ENCODE measurements at places on chromosomes 16 and 17.

DNA sequence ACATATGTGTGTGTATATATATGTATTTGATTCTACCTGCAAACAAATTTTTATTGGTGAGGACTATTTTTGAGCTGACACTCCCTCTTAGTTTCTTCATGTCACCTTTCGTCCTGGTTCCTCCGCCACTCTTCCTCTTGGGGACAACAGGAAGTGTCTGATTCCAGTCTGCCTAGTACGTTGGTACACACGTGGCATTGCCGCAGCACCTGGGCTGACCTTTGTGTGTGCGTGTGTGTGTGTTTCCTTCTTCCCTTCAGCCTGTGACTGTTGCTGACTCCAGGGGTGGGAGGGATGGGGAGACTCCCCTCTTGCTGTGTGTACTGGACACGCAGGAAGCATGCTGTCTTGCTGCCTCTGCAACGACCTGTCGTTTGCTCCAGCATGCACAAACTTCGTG, 29.4 kb upstream of the CACNG5 start:
- DNase-seq, result no peak

GRCh38 chr17:2171702-2172076, 116.8 kb downstream of the HIC1 start:
- no peak for DNase-seq

DNA sequence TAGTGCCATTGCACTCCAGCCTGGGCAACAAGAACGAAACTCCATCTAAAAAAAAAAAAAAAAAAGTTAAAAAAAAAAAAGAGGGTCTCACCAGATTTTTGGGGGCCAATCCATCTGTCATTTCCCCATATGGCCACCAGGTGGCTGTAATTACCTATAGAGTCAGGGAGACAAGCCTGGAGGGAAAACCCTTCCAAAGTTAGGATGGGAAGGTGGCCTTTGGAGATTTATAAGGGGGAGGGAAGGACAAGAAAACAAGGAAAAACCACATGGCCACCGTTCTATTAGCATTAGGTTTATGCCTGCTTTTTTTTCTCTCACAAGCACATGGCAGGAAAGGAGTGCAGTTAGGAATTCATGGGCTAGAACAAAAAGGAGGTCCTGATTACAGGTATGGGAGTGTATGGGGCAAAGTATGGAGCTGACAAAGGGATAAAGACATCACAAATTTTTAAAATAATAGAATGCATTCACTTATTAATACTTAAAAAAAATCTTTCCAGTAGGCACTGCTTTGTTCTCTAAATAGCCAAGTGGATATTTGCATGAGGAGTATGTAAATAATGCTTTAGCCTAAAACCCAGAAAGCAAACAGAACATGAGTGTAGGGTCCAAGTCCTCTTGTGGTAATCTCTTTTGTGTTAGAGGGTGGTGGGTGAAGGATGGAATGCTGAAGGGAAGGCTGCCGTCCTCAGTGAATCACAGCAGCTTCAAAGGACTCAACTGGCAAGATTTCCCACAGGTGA, 5.1 kb downstream of the CYB5D1 start:
- DNase-seq, result no peak

DNA sequence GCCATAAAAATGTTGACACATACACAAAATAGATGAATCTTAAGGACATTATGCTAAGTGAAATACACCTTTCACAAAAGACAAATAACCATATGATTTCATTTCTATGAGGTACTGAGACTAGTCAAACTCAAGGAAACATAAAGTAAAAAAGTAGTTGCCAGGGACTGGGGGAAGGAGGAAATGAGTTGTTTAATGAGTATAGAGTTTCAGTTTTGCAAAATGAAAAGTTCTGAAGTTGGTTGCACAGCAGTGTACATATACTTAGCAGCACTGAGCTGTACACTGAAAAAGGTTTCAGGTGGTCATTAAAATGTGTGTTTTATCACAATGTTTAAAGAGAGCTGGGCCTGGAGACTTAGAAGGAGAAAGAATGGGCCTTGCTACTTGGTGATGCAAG, 4.7 kb upstream of the SLC13A2 start:
- no peak for DNase-seq
